HepG2 (cell line): ENCODE measurements at places on chromosomes 16 and 17. TPM values are rescaled to one million over a fixed set of nuclear protein-coding genes. Genes with fewer than 3 reads are reported as not detected.
A peak's percentile ranks its signal among the peaks of the same experiment; 100 is the strongest.

Gene CDH11
- total RNA-seq = not detected in 2 replicates

Gene AGRP
- not detected in 2 replicates for total RNA-seq

Gene KRTAP4-5
- total RNA-seq = not detected in 2 replicates

Gene HOXB8
- not detected in 2 replicates for total RNA-seq

Gene TNFSF12
- 0.73 and 0.93 TPM in 2 replicates for total RNA-seq

Gene PRSS27
- 0.20 TPM in 1 of 2 replicates, not detected in the other for total RNA-seq

Gene ERCC4
- total RNA-seq = 15.2 and 27.9 TPM in 2 replicates

- no peak for DNase-seq
Measured at GRCh38 chr16:82509691-82510430, 116.9 kb upstream of the CDH13 start.

DNA sequence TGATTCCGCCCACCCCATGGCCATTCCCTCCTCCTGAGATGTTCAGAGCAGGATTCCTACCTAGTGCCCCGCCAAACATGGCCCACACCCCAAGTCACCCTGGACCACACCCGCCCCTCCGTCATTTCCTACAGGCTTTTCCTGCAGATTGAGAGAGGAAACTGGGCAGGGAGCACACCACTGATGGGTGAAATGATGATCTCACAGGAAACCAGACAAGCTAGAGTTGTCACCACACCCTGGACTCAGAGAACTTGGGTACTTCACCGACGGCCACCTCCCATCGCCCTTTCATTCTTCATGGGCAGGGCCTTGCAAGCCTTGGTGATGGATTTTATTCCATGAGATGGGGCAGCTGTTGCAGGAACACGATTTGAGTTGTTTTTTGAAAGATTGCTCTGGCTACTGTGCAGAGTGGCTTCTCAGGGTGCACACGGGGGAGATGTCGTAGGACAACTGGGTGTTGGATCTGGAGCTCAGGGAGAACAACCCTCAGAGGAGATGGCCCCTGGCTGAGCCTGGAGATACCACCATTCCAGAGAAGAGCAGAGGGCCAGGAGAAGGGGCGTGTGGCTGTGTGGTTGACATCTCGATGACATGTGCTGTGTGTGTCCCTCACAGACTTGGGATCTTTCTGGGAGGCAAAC is 7.4 kb upstream of the B9D1 start:
- no peak for DNase-seq

DNA sequence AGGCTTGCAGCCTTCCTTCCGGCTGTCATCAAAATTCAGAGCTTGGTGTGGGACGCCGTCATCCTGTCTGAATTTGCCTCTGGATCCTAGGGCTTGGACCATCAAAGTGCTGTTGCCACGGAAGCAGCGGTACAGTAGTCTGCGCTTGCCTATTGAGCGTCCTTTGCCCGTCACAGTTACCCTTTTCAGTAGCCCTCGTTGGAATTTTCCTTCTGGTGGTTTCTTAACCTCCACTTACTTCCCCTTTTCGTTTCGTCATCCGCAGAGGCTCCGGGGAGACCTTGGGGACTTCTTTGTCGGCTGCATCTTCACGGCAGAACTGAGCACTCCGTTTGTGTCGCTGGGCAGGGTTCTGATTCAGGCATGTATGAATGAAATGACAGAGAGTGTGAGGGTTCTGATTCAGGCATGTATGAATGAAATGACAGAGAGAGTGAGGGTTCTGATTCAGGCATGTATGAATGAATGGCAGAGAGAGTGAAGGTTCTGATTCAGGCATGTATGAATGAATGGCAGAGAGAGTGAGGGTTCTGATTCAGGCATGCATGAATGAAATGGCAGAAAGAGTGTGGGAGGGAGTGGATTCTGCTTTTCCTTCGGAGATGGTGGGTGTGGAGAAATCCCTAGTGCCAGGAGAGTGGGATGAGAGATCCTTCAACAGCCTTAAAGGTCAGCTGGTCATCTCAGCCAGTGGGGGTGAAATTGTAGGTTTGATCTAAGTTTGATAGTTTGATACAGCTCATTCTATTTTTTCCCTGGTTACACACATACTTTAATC is 8.0 kb downstream of the TLCD3A start:
- no peak for DNase-seq

DNA sequence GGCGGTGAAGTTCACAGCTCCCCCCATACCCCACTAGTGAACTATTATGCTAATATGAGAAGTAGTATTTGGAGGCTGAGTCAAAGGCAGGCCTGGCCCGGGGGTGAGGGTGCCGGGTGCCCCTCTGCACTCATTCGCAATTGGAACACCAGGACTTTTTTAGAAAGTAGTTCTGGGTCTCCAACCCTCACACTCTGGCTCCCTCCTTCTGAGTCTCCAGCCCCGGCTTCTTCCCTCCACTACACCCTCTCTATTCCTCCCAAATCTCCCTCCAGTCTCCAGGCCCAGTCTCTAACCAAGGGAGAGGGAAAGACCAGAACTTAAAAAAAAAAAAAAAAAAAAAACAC is 11.3 kb upstream of the HOXB2 start:
- no peak for DNase-seq

GRCh38 chr17:32516450-32516849 is 29.7 kb downstream of the CDK5R1 start:
- DNase-seq = no peak

- no peak for DNase-seq
Measured at GRCh38 chr17:81391936-81392908, 3.0 kb upstream of the BAHCC1 start.

DNA sequence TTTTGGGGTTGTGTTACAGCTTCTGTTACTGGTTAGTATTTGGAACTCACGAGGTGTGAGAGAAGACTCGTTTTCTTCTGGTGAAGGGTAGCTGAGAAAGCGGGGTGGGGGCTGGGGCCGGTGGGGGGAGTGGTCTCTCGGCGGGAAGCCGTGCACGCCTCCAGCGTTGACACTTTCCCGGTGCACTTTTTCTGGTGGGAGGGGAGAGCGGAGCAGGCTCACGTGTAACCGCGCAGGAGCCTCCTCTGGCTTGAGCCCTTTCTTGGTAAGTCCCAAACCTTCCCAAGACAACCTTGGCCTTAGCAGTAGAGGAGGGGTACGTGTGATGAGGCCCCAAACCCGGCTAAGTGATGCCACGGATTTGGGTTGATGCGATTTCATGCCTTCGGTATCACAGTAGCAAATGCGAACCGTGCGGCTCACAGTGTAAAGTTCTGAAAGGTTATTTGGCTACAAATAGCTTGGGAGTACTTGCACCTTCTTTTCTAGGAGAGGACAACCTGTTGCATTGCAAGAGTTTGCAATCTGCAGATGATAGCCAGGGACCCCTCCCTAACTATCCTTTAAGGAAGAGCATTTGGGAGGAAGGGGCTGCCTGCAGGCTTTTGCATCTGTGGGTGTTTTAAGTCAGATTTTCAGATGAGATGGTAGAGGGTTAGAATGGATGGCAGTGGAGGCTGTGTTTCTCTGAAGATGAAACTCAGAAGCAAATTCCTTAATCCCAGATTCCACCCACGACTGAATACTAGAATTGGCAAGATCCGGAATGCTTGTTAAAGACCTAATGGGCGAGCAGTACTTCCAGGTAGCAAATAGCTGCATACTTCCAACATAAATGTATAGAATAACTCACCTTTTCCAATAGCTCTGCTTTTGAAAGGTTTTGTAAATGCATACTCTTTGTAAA is 1.5 kb downstream of the HLF start:
- peak; percentile 64 for DNase-seq

DNA sequence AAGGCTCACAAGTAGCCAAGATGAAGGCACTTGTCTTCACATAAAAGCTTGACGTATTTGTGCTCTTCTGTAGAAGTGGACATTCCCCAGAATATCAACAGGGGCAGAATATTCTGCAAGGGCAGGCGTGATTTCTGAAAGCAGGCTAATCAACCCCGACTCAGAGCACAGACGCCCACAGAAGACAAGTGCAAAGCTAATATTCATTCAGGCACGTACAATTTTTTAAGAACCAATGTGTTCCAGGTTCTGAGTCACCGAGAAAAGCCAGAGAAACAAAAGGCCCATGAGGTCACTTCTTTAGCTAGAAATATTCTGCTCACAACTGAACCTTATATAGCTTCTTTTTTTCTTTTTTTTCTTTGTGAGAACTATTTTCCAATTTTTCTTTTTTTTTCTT is 121.6 kb downstream of the DNAH9 start:
- no peak for DNase-seq

- no peak for DNase-seq
Measured at GRCh38 chr17:38550661-38551060, 55.1 kb downstream of the SRCIN1 start.

GRCh38 chr16:20987049-20987448 is 86.5 kb downstream of the LYRM1 start:
- DNase-seq = no peak

- no peak for DNase-seq
Measured at GRCh38 chr16:560701-561412, 663 bp downstream of the PRR35 start.

GRCh38 chr16:67760206-67760955 is 41.3 kb upstream of the GFOD2 start:
- DNase-seq = no peak

- no peak for DNase-seq
Measured at GRCh38 chr17:35684055-35684802, 47.2 kb upstream of the RASL10B start.

GRCh38 chr16:75682308-75682707 is 5.5 kb upstream of the CPHXL2 start:
- peak; percentile 69 for DNase-seq

DNA sequence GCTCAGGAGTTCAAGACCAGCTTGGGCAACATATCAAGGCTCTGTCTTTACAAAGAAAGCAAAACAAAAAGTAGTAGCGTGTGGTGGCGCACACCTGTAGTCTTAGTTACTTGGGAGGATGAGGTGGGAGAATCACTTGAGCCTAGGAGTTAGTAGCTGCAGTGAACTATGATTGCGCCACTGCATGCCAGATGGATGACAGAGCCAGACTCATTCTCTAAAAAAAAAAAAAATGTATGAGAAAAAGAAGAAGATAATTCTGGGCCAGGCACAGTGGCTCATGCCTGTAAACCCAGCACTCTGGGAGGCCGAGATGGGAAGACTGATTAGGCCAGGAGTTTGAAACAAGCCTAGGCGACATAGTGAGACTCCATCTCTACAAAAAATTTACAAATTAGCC is 28.5 kb downstream of the STAT5B start:
- peak; percentile 66 for DNase-seq
